ENCODE measurements at places on chromosomes 13 and 19.

GRCh38 chr13:74036373-74036772 is 97.8 kb downstream of the KLF12 start:
- no peak for DNase-seq

DNA sequence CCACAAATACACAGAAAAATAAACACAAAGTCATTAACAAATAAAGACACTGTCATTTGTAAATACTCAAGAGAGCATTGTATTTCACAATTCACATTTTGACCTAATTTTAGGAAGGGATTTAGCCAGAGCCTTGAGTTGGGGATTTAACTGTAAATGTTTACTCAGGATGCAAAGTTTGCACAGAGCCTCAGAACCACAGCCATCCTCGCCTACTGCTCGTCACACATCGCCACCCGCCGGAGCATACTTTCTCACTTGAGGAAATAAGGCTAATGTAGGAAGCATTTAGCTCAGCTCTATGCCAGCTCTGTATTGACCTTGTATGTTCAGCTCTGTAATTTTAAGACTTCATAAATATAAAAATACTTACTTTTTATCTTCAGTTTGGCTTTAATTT is 442.7 kb downstream of the OXGR1 start:
- DNase-seq, result no peak

DNA sequence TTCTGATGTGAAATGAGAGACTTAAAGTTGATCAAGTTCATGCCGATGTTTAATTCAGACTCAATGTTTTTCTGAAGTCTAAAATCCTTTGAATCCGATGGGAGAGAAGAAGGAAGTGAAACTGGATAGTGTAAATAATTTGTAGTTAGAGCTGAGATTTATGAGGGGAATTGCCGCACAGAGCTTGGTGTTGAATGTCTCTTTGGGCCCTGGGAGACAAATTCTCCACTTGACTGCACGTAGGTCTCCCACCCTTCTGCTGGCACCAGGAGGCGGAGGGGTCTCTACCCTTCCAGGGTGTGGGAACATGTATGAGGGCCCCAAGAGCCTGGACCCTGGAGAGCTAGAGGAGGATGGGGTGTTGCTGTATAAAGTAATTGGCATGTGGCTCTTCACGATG is 140.8 kb upstream of the SERP2 start:
- DNase-seq, result no peak

- no peak for DNase-seq
Observed at GRCh38 chr19:37467608-37468090, 405 bp upstream of the ZNF569 start.

GRCh38 chr13:112074139-112074865 is 7.4 kb downstream of the SOX1 start:
- DNase-seq, result no peak

DNA sequence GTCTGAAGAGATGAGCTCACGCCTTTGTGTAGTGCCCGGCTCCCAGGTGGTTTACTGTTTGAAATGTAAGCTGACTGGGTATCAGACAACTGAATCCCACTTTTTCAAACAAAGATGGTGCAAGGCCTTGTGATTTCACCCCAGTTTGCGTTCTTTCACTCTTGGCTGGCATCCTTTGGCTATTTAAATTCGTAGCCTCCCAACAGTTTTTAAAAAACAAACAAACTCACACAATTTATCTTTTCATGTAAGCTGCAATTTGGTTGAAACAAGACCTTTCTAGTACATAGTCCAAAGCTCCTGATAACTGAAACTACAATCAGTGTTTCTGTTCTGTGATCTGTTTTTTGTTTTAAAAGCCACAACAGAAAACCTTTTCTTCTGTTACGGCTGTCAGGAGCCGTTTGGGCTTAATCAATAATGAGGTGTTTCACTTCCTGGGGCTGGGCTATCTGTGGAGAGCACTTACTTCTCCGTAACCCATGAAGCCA is 65.1 kb upstream of the NPAS1 start:
- DNase-seq, result no peak

DNA sequence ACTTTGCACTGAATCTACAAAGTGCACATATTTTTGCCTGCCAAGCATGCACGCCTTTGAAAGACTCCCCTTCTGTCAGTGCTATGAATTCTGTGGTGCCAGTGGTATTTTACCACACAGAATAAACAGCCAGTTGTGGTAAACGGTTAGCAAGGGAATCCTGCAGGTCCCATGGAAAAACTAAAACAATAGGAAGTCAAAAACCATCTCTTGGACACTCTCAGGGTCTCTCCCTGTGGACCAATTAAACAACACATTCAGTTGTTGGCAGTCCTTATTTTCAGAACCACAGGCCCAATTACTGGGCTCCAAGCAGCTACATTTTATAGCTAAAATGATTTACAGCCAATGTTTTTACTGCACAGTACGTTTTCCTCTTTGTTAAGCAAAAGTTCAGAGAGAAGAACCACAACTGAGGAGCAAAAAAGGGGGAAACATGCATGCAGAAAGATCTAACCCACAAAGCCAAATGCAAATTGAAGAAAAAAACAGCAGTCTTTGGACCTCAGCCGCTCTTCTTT is 116.9 kb downstream of the KCTD12 start:
- DNase-seq, result no peak

DNA sequence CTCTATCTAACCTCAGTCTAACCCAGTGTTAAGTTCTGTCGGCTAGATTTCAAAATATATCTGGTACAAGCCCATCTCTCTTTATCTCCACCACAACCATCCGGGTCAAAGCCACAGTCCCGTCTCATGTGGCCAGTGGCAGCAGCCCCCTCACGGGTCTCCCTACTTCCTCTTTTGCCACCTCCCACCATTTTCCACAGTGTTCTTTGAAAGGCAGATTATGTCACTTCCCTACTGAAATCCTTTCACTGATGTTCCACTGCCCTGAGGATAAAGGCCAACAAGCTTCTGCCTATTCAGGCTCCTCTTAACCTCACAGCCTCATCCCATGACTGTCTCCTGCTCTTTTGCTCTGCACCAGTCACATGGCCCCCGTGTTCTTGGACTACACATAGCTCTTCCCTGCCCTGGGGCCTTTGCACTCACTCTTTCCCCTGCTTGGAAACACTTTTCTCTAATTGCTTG is 117.2 kb downstream of the UBL3 start:
- DNase-seq, result no peak

DNA sequence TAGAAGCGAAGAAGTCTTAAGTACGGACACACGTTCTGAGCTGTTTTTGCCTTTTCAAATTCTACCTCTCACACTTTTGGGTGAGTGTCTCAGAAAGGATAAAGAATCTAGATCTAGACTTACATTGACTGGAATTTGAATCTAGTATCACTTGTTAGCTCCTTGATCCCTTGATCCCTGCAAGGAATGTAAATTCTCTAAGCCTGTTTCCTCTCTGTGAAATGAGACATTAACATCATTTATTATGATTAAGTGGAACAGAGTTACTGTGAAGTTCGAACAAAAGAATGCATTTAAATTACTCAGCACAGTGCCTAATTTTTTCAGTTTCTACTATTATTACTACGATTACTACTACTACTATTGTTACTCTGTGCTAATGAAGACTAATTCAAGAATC is 86.6 kb upstream of the POSTN start:
- no peak for DNase-seq

DNA sequence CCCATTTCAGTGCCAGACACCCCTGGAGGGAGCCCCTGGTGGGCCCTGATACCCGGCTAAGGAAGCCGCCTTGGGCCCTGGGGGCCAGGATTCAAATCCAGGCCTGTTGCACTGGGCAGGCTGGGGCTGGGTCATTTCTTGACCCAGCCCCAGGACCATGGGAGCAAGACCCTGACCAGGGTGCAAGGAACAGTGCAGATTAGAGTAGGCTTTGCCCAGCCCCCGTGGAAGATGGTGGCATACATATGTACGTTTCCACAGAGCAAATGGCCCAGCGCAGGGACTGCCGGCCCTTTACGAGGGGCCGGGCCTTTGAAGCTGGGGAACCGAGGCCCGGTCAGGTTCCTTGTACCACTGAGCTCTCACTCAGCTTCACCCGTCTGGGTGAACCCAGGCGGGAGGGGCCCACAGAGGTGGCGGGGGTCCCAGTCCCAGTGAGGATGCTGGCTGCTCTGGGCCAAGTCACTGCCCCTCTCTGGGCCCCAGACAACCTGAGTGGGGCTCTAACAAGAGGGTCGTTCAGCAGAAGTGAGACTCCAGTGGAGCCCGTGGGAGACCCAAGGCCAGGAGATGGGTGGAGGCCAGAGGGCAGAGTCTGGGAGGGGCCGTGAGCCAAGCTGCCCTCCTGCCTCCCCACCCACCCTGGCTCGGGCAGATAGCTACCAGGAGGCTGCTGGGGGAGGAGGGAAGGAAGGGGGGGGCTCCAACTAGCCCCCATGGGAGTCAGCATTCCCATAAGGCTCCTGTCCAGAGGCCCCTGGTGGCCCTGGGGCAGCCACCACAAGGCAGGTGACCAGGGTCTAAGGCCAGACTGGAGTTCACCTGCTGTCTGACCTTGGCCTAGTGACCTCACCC is 2.7 kb downstream of the MKNK2 start:
- DNase-seq, result no peak

DNA sequence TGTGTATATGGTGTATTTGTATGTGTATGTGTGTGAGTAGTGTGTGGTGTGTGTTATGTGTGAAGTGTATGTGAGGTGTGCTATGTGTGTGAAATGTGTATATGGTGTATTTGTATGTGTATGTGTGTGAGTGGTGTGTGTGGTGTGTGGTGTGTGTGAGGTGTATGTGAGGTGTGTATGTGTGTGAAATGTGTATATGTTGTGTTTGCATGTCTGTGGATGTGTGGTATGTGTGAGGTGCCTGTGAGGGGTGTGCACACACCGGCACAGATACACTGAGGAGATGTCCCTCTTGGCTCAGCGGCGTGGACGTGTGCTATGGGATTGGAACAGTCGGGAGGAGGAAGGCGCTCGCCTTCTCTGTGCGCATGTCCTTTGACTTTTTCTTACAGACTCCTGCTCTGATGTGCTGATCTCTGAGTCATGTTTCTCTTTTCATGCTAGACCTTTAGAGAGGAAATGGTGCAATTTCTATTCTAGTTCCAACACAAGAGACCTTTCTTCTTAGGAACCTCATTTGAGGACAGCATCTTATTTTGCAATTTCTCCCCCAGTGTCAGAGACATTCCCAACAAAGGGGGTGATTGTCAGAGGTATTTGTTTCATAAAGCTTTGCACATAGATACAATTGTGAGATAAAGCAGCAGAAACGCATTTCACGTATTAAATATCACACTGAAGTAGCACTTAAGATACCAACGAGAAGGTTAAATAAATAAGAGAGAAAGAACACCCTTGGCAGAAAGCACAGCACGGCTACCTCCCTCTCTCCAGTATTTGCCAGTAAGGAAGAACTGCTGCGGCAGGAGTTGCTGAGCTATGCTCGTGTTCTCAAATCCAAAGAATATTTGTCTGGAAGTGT is 11.3 kb upstream of the TNFRSF19 start:
- DNase-seq, result no peak

- no peak for DNase-seq
Observed at GRCh38 chr13:108113407-108113806, 101.9 kb downstream of the LIG4 start.

- DNase-seq, result no peak
Observed at GRCh38 chr19:58366585-58367430, 4.3 kb upstream of the ZNF497 start.

GRCh38 chr13:60931858-60932546 is 483.6 kb downstream of the PCDH20 start:
- DNase-seq, result no peak

DNA sequence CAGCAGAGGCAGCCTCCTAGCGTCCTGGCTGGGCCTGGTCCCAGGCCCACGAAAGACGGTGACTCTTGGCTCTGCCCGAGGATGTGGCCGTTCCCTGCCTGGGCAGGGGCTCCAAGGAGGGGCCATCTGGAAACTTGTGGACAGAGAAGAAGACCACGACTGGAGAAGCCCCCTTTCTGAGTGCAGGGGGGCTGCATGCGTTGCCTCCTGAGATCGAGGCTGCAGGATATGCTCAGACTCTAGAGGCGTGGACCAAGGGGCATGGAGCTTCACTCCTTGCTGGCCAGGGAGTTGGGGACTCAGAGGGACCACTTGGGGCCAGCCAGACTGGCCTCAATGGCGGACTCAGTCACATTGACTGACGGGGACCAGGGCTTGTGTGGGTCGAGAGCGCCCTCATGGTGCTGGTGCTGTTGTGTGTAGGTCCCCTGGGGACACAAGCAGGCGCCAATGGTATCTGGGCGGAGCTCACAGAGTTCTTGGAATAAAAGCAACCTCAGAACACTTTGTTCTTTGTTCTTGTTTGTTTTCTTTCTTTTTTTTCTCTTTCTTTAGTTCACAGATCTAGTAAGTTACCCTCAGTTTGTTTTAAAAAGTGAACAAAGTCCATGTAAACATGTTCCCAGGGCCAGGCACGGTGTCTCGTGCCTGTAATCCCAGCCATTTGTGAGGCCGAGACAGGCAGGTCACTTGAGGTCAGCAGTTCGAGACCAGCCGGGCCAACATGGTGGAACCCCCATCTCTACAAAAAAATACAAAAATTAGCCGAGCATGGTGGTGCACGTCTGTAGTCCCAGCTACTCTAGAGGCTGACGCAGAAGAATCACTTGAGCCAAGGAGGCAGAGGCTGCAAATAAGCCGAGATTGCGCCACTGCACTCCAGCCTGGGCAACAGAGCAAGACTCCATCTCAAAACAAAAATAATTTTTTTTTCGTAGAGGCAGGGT is 10.2 kb downstream of the ANGPTL4 start:
- DNase-seq, result no peak

- DNase-seq, result no peak
Observed at GRCh38 chr13:99279637-99280036, 21.5 kb upstream of the GPR18 start.

DNA sequence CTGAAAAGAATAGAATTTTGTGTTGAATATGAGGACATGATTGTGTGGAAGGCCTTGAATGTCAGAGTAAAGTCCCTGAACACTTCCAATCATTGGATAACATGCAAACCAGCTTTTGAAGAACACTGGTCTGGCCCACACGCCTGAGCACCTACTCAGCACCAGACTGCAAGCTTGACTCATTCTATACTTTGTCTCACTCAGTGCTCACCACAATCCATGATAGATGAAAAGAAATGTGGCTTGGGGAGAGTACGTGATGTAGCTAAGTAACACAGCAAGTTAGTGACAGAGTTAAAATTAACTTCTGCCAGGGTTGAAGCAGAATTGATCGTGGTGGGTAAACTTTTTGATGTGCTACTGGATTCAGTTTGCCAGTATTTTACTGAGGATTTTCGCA is 12.0 kb downstream of the DLEU7 start:
- no peak for DNase-seq

- peak; percentile 93 for DNase-seq
Observed at GRCh38 chr19:39539518-39540332, at the start of gene EID2. TSS of gene EID2 (minus strand) at chr19:39540161. CDS start at chr19:39540079, 82 bp downstream.

GRCh38 chr13:62444805-62445204 is 1029.2 kb upstream of the PCDH20 start:
- DNase-seq, result no peak

GRCh38 chr19:8459520-8460270 is 14.9 kb downstream of the HNRNPM start:
- DNase-seq, result no peak

- no peak for DNase-seq
Observed at GRCh38 chr19:50947123-50947522, 5.7 kb downstream of the KLK5 start.

DNA sequence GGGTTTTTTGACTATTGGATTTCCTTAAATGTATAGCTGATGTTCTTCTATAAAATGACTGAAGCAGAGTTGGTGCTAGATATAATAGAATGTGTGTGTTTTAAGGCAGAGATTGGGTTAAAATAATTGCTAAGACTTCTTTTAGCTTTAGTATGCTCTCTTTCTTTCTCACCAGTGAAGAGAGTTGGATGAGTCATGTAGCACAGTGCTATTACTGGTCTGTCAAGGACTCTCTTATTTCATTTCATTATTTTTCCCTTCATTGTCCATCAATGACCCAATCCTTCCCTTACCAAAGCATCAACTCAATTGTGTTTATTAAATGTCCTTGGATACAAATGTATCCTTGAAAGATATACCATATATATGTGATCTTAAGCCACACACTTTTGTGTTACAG is 268.9 kb downstream of the IRS2 start:
- DNase-seq, result no peak
